ENCODE measurements at places on chromosomes 12 and 14. TPM values are rescaled to one million over a fixed set of nuclear protein-coding genes. Genes with fewer than 3 reads are reported as not detected.
A peak's percentile ranks its signal among the peaks of the same experiment; 100 is the strongest.

GRCh38 chr12:53061404-53062010, 11.6 kb downstream of the TNS2 start:
- DNase-seq = no peak

- DNase-seq = no peak
Measured at GRCh38 chr14:54186821-54187763, 209.7 kb upstream of the CDKN3 start.

GRCh38 chr12:92581604-92582003, 121.2 kb upstream of the PLEKHG7 start:
- DNase-seq = no peak

- no peak for DNase-seq
Measured at GRCh38 chr14:58815161-58815701, 177.5 kb downstream of the DACT1 start.

DNA sequence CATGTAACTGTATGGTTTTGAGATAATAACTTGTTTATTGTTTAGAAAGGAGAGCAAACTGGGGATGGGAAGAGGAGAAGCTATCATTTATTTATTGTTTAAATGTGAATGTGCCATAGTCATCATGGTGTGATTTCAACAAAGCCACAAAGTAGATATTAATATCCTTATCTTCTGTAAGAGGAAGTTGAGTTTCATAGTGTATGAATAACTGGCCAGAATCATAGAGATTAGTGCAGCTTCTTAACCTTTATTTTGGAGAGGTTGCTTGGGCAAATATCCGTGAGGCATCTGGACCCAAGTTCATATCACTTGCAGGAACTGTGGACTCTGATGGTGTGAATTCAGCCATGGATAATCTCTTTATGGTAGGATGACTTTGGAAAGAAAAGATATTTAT, 26.8 kb upstream of the LYZ start:
- no peak for DNase-seq

DNA sequence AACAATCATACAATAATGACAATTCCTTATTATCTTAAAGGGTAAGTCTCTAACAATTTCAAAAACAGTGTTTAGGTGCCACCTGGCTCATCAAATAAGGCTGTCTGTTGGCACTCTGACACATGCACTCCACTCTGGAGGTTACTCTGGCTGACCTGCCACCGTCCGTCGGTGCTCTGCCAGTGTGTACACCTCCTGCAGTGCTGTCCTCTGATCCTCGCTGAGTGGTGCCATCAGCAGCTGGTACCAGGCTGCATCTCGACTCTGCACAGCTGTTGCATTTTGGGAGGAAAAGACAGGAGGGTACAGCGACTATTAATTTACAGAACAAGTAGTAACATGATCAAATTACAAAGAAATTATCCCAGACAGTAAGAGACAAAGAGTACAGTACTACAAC, 63.9 kb downstream of the IPO8 start:
- no peak for DNase-seq

GRCh38 chr14:99393059-99393655, 87.5 kb downstream of the SETD3 start:
- no peak for DNase-seq

DNA sequence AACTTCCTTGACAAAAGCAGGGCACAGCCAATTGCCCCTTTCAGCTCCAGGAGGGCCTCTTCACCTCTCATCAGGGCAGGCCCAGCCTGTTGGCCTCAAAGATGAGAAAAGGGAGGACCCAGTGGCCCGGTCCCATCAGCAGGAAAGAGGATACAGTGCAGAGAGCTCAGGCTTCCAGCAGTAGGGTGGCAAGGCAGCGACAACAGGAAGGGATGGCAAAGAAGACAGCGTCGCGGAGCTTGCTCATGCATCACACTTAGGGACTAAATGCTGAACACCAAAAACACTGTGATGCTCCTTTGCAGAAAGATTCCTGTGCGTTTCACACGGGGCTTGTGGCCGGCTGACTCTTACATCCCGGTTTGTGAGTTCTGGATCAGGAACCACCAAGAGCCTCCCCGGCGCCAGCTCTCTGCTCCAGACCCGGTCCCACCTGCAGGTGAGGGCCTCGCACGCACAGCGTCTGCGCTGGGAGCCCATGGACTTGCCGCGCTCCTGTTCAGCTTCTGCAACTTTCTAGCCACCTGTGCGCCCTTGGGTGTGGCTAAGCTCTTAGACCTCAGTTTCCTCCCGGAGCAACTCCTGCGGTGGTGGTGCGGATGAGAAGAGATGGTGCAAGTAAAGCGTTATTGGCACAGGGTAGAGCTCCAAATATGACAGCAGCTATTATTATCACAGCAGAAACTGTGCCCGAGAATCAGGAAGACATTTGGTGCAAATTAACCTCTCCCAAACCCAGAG, 15.3 kb upstream of the BCL7A start:
- DNase-seq = peak; percentile 66

DNA sequence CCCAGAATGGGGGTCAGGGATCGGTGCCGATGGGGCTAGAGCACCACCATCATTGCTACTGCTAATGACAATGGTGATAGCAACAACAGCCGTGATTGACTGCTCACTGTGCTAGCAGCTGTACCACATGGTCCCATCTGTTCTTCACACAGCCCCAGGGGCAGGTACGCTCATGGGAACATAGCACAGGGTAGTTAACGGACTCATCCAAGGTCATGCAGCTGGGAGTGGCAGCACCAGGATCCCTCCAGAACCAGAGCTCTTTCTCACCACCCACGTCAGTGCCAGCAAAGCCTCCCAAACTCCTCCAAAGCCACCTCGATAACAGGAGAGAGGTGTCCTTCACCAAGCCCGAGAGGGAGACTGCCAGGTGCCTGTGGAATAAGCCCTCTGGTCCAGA, 11.2 kb upstream of the DYNC1H1 start:
- no peak for DNase-seq

DNA sequence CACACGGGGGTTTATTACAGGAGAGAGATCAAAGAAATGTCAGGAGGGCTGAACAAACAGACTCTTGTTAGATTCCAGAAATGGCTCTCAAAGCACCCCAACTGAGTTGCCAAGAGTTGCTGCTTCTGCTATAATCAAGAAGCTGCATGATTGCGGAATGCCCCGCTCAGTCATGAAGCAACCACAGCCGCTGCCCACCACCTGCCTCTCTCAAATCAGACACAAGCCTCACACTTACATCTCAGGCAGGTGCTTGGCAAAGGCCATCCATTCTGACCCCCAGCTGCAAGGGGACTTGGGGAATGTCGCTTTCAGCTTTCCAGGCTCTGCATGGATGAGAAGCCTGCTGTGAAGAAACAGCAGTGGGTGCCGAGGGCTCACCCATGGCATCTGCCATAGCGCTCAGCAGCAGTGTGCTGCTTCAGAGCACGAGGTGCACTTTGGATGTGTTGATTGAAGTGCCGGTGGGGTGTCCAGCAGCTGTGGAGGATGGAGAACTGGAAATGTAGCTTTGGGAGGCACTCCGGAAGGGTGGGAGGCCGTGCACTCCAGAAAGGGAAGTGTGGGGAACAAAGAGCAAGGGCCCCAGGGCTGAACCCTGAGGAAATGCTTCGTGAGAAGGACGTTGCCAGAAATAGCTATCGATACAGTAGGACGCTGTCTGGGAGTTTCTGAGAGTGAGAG, 37.7 kb downstream of the LRRC74A start:
- DNase-seq = no peak

GRCh38 chr14:25197885-25198284, 147.9 kb upstream of the STXBP6 start:
- DNase-seq = no peak

DNA sequence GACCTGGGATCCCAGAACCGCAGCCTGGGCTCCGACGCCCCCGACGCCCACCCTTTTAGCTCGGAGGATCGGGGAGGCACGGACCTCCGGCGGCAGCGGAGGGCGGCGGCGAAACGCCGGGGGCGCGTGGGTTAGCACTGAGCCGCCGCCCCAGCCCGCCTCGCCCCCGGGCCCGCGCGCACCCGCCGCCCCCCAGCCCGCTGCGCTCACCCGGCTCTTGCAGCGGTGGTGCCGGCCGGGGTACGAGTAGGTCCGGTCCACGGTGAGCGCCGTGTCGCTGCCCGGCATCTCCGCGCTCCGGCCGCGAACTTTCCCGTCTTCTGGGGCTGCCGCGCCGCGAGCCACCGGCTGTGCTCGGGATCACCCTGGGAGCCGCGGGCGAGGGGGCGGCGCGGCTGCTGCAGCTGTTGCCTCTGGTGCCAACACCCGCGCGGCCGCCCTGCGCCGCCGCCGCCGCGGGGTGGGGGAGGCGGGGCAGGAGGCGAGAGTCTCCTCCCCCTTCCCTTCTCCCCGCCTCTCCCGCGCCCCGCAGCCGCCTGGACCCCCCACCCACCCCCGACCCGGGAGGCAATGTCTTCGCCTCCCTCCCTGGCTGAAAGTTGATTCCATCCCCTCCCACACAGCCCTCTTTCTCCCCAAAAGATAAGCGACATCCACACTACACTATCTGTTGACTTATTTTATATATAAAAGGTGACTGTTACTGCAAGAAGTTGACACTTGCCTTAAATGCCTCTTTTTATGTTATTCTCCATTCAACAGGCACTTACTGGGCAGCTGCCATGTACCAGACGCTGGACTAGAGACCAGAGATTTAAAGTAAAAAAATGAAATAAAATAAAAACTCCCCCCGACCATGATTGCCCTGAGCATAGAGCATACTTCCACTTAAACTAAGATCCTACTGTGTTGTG, at the start of gene TMCC3:
Gene TMCC3 (minus strand): TSS at position 415 of the 914 bp plus-strand sequence. CDS start 127 bp downstream, at position 288.
- peak; percentile 22 for DNase-seq

DNA sequence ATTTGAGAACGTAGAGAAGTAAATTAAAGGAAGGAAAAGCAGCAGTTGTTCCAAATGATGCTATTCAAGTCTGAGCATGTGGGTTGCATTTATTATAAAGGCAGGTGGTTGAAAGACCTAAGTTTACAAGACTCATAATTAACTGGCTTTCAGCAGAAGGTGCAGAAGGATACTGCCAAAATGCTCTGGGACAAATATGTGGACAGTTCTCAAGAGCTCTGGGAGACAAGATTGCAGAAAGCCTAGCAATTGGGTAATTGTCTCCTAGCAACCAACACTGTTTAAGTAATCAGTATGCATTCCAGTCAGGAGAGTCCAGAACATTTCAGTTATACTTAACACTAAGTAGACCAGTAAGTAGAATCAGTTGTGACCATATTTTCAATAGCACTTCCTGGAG, 131.5 kb downstream of the GPR135 start:
- DNase-seq = no peak

GRCh38 chr12:58731096-58731495, 189.2 kb downstream of the LRIG3 start:
- DNase-seq = no peak

- DNase-seq = no peak
Measured at GRCh38 chr12:20211981-20212421, 156.3 kb upstream of the PDE3A start.

DNA sequence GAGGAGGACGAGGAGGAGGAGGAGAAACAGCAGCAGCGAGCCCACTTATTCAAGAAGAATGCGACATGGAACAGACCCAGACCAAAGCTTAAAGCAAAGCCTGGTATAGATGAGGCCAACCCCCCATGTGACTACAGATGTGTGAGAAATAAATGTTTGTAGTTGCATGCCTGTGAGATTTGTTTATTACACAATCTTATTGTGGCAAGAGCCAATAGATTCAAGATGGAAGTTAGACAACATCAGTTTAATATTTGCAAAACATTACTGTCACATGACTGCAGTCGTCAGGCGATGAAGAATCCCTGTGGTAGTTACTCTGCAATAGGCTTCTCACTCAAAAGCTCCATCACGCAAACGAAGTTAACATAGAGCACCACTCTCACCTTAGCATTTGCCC, 17.2 kb upstream of the SLC35F4 start:
- DNase-seq = no peak

GRCh38 chr12:64256166-64256800, 34.2 kb upstream of the KICS2 start:
- no peak for DNase-seq

DNA sequence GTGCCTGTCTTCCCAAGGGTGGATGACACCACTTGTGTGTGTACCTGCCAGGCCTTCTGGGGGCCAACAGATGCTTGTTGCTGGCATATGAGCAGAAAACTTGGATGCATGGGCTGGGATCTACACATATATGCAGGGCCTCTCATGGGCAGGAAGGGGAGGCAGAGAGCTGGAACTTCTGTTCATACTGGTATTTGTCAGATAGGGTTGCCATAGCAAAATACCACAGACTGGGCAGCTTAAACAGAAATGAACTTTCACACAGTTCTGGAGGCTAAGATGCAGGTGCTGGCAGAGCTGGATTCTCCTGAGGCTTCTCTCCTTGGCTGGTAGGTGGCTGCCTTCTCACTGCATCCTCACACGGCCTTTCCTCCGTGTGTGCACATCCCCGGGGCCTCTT, 121.8 kb downstream of the SUDS3 start:
- no peak for DNase-seq

GRCh38 chr12:131621701-131622421, 89.0 kb upstream of the SFSWAP start:
- no peak for DNase-seq

DNA sequence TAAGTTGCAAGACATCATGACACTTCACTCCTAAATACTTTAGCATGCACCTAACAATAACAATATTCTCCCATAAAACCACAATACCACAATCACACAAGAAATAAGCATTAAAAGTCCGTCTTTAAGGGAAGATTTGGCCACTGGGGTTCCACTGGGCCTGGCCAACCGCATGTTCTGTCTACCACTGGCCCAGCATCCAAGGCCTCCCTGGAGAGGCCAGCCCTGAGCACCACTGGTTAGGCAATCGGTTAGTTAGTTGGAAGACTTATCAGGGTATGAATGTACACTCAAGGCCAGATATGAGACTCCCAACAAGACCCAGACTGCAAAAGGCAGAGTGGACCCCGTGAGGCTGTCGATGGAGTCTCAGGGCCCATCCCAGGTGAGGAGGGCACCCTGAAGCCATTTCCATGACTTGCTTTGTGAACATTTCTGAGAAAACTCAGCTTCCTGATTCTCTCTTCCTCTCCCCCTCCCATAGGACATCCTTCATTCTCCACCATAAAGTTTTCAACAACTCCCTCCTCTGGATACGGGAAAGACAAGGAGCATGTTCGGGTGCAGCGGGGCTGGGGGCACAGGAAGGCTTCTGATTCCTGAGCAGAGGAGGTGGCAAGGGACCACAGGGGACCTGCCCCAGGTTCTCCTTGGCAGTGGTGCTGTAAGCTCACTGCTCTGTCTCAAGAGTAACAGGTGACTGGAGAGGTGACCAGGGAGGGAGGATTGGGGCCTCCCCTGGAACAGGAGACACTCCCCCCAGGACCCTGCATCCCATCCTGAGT, 5.9 kb downstream of the PXN start:
- no peak for DNase-seq

- DNase-seq = no peak
Measured at GRCh38 chr12:132094269-132094891, 49.7 kb downstream of the DDX51 start.

The FGF6 gene
- not detected for total RNA-seq

The TMEM117 gene
- total RNA-seq = 3.5 TPM

The SETD1B gene
- 190 TPM for total RNA-seq

The TAS2R20 gene
- 0.30 TPM for total RNA-seq

The EMP1 gene
- total RNA-seq = 5.0 TPM

The TRIM9 gene
- 0.64 TPM for total RNA-seq

The POTEG gene
- not detected for total RNA-seq

The ARHGAP5 gene
- 48.9 TPM for total RNA-seq

Data from CD8-positive, alpha-beta T cell (primary cell).